Smooth muscle cell of the brain vasculature (primary cell): ENCODE measurements at places on chromosomes 13 and 19.

DNA sequence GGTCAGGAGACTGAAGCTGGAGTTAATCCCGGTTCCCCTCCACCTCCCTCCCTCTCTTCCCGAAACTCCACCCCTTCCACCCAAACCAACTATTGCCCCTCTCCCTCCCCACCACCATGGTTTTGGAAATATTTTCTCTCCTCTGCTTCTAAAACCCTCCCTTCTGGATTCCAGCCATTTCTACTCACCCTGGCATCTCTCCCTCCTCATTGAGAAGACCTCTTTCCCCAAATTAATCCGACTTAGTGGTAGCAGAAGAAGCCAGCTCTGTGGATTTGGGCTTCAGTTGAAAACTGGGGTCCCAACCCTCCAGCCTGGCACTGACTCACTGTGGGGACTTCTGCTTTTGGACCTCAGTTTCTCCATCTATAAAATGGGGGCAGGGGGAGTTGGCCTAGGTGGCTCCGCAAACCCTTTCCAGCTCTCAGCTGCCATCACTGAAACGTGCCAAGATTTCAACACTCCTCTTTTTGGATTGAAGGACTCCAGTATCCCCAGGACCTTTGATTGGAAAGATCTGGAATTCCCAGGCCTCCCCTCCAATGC lies 1.6 kb downstream of the GPR4 start:
- DNase-seq, result no peak

- DNase-seq, result no peak
Observed at GRCh38 chr13:46622630-46623256, 69.8 kb downstream of the LRCH1 start.

DNA sequence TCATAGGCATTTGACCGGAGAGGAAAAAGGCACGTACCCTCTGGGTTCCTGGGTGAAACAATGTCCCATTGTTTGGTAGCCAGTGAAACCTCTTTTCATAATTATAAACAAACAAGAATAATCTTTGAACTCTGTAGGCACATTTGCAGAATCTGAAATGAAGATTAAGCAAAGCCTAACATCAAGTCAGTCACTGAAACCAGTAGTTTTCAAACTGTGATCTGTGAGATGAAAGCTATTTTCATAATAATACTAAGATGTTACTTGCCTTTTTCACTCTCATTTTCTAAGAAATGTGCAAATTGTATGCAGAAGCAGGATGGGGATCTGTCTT lies 105.4 kb downstream of the WDFY2 start:
- DNase-seq, result no peak

GRCh38 chr13:23203516-23203915 lies 22.7 kb downstream of the SGCG start:
- no peak for DNase-seq

- DNase-seq, result no peak
Observed at GRCh38 chr19:41746593-41747227, 8.6 kb upstream of the CEACAM6 start.

DNA sequence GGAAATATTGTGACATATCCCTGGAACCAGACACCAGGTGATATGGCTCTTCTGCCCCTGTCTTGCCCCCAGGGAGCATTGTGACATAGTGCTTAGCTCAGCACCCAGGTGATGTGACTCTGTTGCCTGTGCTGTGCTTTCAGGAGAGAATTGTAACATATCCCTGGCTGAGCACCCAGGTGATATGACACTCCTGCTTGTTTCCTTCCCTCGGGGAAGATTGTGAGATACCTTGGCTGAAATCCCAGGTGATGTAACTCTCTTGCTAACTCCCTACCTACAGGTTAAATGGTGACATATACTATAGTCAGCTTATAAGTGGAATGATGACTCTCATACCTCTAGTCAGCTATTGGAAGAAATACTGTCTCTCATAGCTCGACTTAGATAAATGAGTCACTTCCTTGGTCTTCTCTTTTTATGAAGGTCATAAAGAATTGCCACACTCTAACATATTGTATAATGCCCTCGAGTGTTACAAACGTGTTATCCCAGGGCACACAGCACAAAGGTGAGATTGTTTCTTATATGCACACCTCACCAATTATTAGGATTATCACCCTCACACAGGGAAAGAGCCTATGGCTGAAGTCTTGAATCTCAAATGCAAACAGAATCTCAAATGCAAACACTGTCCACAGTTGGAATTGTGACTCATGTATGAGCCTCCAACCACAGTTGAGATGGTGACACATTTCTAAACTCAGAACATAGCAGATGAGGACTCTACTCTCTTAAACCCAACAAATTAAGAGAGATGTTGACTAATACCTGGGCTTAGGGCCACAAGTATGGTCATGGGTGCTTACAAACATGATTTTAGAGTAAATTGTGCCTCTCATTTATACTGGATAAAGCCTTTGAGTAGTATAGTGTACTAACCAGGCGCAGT lies 32.7 kb upstream of the ZNF254 start:
- DNase-seq, result no peak

DNA sequence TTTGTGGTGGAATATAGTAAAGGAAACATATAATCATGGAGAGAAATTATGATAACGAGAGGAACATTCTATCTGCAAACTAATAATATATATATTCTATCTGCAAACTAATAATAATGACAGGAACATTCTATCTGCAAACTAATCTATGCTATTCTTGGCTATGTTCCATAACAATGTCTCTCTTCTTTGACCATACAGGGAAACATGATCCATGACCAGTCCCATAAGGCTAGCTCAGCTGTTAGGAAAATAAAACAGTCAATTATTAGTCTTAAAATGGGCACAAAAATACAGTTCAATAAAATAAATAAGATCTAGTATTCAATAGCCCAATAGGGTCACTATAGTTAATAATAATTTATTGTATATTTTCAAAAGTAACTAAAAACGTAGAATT lies 707.8 kb upstream of the PCDH20 start:
- no peak for DNase-seq

- no peak for DNase-seq
Observed at GRCh38 chr19:18264971-18265540, 9.2 kb downstream of the IQCN start.

GRCh38 chr13:20401531-20401930 lies 124.1 kb downstream of the CRYL1 start:
- no peak for DNase-seq

DNA sequence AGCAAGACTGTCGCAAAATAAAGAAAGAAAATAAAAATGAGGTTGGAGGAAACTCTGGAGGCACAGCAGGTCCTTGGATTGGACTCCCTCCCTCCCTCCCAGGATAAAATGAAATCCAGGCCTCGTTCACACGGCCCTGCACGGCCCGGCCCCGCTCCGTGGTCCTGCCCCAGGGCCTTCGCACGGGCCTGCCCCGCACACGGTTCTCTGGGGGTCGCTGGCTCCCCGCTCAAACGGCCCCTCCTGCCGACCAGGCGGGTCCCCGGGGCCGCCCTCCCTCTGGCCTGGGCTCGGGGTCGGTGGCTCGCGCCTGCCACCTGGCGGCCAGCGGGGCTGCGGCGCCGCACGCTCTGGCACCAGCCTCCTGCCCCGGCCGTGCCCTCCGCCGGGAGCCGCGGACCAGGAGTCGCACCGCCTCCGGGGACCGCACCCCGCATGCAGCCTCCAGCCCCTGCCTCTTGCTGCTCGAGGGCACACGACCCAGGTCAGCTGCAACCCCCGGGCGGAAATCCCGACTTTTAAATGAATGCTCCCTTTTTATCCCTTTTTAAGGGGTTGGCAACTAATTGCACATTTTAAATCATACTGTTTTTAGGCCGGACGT lies 1.5 kb upstream of the WDR18 start:
- DNase-seq, result no peak

DNA sequence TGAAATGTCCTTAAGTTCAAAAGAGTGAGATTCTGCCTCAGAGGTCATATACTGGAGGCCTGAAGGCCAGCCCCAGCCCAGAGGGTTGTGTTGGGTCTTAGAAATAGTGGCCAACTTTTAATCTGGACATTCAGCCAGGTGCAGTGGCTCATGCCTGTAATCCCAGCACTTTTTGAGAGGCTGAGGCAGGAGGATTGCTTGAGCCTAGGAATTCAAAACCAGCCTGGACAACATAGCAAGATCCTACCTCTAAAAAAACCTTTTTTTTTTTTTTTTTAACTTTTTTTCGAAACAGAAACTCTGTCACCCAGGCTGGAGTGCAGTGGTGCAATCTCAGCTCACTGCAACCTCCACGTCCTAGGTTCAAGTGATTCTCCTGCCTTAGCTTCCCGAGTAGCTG lies 15.5 kb downstream of the DPF1 start:
- no peak for DNase-seq

DNA sequence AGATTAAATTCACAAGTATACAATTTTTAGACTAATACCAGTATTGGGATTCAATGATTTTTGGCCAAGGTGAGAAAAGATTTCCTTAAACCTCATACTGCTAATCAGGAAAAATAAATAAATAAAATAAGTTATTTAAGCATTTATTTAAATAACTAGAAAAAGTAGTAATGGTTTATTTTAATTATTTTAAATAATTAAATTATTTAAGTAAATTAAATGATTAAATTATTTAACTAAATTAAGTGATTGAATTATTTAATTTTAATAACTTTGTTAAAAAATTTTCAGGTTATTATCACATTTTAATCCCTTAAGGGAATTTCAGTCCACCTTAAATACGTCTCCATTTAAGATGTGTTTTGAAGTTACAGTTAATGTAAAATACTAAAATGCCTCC lies 1831.5 kb upstream of the MIR17HG start:
- DNase-seq, result no peak

DNA sequence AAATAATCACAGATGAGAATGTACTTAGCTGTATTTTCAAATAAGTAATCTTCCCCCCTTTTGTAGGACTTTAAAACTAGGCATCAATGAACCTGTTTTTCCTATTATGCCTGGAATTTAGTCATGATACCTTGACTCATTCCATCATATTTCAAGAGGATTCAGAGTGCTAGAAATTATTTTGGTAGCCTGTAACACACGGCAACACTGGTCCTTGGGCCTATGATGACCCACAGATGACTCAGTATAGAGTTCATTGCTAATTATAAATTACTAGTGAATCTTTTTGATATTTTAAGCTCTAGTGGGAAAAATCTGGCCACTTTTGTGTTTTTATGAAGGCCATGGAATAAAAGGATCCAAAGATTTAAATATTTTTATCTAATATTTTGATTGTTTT lies 26.0 kb upstream of the GARRE1 start:
- DNase-seq, result no peak

DNA sequence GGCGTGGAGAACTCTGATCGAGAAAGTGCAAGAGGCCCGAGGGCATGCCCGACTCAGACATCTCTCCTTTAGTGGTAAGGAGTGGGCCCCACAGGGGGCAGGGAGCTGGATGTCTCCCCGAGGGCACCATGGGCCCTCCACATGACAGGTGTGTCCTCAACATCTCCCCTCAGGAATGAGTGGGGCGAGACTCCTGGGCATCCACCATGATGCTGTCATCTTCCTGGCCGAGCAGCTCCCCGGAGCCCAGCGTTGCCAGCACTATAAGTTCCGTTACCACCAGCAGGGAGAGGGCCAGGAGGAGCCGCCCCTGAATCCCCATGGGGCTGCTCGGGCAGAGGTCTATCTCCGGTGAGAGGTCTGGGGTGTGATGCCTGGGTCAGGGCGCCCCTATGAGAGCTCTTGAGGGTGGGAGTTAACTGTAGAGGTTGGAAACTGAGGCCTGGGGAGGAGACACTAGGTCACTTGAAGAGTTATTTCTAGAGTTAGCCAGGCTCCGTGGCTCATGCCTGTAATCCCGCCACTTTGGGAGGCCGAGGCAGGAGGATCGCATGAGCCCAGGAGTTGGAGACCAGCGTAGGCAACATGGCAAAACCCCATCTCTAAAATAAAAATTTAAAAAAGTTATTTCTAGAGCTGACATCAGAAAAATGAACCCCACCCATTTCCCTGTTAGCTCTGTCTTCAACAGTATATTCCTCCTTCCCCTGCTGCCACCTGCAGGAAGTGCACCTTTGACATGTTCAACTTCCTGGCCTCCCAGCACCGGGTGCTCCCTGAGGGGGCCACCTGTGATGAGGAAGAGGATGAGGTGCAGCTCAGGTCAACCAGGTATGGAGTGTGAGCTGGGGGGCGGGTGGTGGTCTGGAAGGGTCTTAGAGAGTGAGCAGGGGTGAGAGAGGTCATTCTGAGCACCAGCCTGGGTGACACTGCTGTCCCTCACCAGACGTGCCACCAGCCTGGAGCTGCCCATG lies 5.1 kb downstream of the IGFLR1 start:
- no peak for DNase-seq

DNA sequence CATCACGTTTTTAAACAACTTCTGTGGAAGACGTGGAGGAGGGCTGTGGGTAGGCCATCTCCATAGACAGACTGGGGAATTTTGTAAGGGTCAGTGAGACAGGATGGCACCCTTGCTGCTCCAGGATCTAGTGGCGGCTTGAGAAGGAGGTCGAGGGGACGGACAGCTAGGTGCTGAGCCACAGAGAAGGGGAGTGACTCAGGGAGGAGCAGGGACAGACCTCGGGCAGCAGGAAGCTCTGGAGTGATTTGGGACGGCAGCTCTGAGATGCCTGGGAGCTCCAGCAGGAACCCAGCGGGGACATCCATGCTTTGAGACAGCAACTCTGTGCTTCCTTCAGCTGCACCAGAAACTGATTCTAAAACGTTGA lies 169.1 kb upstream of the SOX1 start:
- no peak for DNase-seq

GRCh38 chr13:81393721-81394120 lies 1052.8 kb upstream of the SPRY2 start:
- DNase-seq, result no peak

DNA sequence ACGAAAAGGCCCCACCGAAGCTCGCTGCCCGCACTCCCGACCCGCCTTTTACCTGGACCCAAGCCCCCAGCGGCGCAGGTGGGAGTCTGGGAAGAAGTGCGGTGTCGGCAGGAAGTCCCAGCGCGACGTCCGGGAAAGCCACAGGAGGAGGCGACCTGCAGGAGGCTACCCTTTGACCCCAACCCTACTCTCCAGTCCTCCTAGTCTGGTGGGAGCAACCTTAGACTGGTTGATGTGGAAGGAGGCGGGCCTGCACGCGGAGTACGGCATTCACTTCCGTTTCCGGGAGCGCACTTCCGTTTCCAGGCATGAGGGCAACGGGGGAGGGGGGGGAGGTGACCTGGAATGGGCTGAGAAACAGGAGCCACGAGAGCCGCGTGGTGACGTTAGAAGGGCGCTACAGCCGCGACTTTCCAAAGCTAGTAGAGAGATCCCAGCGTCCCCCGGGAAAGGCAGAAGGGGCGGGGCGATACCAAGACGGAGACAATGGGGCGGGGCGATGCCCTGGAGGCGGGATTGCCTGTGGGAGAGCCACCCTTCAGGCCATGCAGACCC lies 28.5 kb downstream of the ZNF266 start:
- peak; percentile 17 for DNase-seq

DNA sequence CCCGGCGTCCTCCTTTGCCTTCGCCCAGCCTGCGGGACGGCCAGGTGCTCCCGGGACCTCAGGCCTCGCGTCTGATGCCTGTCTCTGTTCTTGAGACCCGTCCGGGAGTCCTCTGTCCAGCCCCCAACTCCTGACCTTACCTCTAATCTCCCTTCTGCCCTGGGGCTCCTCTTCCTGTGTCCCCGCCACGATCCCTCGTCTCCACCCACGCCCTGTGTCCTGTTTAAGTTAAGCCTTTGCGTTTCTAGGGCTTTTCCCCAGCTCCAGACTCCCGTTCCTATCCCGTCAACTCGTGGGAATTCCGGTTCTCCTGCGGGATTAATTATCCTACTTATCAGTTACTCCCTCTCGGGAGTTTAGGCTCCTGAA lies 686 bp downstream of the LENG8 start:
- no peak for DNase-seq

- DNase-seq, result peak; percentile 15
Observed at GRCh38 chr13:32838945-32839344, 177.3 kb upstream of the KL start.

- DNase-seq, result no peak
Observed at GRCh38 chr19:46492841-46493235, 2.8 kb downstream of the PNMA8B start.
